ENCODE measurements at places on chromosomes 4 and X.

DNA sequence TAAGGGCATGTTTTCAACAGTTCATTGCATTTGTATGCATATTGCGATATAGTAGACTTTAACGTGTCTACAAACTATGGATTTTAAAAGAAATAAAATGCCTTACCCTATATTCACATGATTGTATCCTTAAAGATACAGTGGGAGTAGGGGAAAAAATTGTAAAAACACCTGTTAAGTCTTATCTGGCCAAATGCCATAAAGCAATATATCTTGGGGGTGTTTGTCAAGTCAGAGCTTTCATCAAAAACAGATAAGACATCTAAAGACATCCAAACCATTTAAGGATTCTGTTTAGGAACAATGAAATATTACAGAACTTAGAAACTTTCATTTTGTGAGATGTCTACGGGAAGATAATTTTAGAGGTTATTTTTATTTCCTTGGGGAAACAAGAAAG lies 152.3 kb downstream of the AASDH start:
- no peak for DNase-seq
- H3K4me1 ChIP-seq, result no peaks in the 10 kb centered on the region
- H3K27me3 ChIP-seq, result no peaks in the 10 kb centered on the region
- no peak overlapping the region for H3K27ac ChIP-seq
- H3K36me3 ChIP-seq, result no peaks in the 10 kb centered on the region

- no peak overlapping the region for H3K4me3 ChIP-seq
- H3K27me3 ChIP-seq, result no peaks in the 10 kb centered on the region
- H3K27ac ChIP-seq, result no peak overlapping the region
- no peak for DNase-seq
- no peaks in the 10 kb centered on the region for H3K36me3 ChIP-seq
Observed at GRCh38 chr4:72320223-72320948, 248.6 kb downstream of the ADAMTS3 start.

DNA sequence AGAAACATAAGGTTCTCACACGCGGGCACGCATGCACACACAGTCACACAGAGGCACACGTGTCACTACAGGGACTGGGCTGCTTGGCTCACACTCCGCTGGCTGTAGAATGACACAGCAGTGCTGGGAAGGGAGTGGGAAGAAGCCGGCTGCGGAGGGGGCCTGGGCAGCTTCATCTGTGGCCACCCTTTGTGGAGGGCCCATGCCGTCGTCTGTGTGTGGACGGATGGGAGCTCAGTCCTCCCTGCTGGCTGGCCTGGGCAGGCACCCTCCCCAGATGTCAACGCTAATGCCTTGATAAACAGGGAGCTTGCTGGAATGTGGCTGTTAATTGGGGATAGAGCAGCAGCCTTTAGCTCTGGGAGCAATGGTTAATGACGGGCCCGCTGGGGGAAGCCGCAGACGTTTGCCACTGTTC lies 621.1 kb downstream of the BCOR start:
- no peaks in the 10 kb centered on the region for H3K36me3 ChIP-seq
- no peak overlapping the region for H3K4me3 ChIP-seq
- H3K27me3 ChIP-seq, result no peaks in the 10 kb centered on the region

GRCh38 chrX:11450354-11450753 lies 157.1 kb downstream of the AMELX start:
- no peaks in the 10 kb centered on the region for H3K36me3 ChIP-seq
- H3K4me1 ChIP-seq, result no peaks in the 10 kb centered on the region
- no peak overlapping the region for H3K27ac ChIP-seq
- no peak for DNase-seq
- H3K4me3 ChIP-seq, result no peak overlapping the region
- H3K27me3 ChIP-seq, result no peaks in the 10 kb centered on the region

DNA sequence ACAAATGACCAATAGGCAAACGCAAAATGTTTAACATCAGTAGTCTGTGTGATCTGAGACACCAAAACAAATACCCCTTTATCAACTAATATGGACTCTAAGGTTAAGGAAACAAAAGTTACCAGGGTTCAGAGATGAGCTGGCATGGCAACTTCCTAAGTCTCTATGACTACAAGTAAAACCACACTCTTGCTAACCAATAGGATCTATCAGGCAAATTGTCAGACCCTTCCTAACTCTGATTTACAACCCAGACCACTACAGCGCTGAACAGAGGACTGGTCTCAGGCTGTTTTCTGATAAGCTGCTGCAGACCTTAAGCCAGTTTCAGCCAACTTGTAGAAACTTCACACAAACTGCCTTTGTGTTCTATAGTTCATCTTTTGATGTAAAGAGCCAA lies 608.0 kb downstream of the TLL1 start:
- H3K4me3 ChIP-seq, result no peak overlapping the region
- H3K27ac ChIP-seq, result no peak overlapping the region
- no peaks in the 10 kb centered on the region for H3K27me3 ChIP-seq
- H3K36me3 ChIP-seq, result no peaks in the 10 kb centered on the region
- no peaks in the 10 kb centered on the region for H3K4me1 ChIP-seq
- no peak for DNase-seq

GRCh38 chr4:7166981-7167700 lies 25.2 kb upstream of the SORCS2 start:
- no peaks in the 10 kb centered on the region for H3K36me3 ChIP-seq
- H3K27me3 ChIP-seq, result no peaks in the 10 kb centered on the region
- DNase-seq, result no peak
- H3K4me3 ChIP-seq, result no peak overlapping the region
- H3K4me1 ChIP-seq, result no peaks in the 10 kb centered on the region

DNA sequence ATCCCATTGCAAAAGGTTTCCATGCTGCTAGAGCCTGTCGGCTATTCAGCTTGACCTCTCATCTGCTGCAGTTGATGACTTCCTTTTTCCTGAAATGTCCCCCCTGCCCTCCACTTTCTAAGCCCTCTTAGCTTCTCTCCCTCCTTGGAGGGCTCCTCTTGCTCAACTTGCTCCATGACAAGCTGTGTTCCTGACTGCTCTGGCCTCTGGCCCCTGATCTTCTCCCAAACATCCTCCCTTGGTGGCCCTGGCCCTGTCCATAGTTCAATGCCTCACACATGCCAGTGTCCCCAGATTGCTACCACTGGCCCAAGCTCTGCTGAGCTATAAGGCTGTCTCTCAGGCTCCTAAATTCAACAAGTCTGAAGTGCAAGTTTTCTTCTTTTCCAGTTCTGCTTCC lies 29.6 kb downstream of the RASL11B start:
- no peaks in the 10 kb centered on the region for H3K36me3 ChIP-seq
- H3K27me3 ChIP-seq, result no peaks in the 10 kb centered on the region
- no peaks in the 10 kb centered on the region for H3K4me1 ChIP-seq
- H3K27ac ChIP-seq, result no peak overlapping the region
- no peak for DNase-seq
- no peak overlapping the region for H3K4me3 ChIP-seq

DNA sequence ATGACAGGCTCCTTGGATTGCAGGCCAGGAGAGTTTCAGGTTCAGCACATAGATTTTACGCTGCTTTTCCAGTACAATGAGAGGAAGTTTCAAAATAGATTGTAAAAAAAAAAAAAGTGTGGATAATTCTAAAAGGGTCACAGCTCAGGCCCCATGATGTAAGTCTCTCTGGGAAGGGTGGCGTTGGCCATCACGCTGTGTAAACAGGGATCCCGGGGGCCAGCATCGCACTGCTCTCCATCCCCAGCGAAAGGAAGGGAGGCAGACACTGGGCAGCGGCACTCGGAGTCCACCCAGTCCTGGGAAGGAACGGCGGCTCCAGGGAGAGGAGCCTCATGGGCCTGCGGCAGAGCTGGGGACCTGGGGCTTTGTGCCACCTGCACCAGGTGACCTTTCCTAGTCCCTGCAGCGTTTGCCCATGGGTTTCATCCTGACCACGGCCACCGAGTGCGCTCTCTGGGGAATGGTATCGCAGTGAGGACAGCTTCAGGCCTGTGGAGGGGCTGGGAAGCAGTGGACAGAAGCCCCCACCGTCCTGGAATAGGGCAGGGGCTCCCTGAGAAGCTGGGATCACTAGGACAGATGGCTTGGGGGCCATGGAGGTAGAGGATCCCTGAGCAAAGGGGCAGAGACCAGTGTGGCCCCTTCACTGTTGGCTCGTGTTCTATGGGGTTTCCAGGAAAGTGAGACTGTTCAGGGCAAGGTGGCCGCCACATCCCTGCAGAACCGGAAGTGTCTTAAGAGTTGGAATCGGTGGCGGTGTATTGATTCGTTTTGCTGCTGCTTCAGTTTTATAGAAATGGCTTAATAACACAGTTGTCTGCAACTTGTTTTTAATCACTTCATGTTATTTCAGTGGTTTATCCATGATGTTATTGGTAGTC lies 38.9 kb downstream of the RGS12 start:
- H3K36me3 ChIP-seq, result no peaks in the 10 kb centered on the region
- no peaks in the 10 kb centered on the region for H3K4me1 ChIP-seq
- no peak overlapping the region for H3K4me3 ChIP-seq
- no peak overlapping the region for H3K27ac ChIP-seq
- DNase-seq, result no peak

DNA sequence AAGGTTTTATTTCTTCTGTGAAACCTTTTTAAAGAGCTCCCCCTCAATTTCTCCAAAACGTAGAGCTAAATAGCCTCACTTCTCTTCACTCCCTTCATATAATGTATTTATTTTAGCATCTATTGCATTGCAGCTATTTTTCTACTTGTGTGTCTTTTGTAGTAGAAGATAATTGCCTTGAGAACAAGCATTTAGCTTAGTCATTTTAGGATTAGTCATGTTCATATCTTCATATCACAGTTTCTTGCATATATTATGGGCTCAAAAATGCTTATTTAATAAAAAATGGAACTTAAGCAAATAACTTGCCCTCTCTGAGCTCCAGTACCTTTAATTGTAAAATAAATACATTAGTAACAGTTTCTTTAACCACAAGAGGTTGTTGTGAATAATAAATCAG lies 72.1 kb upstream of the SPANXC start:
- DNase-seq, result no peak
- H3K27me3 ChIP-seq, result no peaks in the 10 kb centered on the region
- H3K27ac ChIP-seq, result no peak overlapping the region

DNA sequence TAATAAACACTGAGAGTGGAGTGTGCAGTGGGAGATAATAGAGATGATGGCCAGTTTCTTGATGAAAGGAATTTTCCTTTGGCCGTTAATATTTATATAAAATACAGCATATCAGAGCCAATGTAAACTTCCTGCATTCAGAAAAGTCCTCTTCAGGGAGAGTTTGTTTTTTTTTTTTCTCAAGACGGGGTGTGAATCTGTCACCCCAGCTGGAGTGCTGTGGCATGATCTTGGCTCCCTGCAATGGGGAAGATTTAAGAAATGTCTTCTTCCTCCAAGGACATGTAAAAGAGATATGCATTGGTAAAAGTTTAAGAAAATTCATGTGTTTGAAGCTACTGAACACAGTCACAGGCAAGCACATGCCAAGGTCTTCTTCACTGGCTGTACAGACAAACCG lies 25.4 kb upstream of the TBC1D9 start:
- H3K36me3 ChIP-seq, result no peaks in the 10 kb centered on the region
- H3K27me3 ChIP-seq, result no peaks in the 10 kb centered on the region
- H3K4me1 ChIP-seq, result no peaks in the 10 kb centered on the region
- no peak for DNase-seq
- H3K27ac ChIP-seq, result no peak overlapping the region

- no peaks in the 10 kb centered on the region for H3K36me3 ChIP-seq
- DNase-seq, result no peak
- H3K4me1 ChIP-seq, result peaks cover 7% of the 10 kb centered on the region
Observed at GRCh38 chrX:10021461-10022272, 54.5 kb downstream of the CLDN34 start.

DNA sequence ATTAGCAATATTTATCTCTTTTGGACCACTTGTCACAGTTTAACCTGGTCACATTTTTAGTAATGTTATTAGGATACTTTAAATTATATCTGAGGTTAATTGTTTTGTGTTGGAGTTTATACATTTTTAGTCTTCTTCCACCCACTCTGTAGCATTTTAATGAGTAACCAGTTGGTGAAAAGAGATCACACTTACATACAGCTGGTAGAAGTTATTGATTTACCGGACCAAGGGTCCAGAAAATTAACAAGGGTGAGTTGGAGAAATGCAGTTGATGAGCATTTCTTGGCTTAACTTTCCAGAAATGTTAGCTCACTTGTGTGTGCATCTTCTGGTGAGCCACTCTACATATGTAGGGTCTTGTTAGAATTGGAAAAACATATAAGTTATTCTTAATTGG lies 219.6 kb downstream of the GRXCR1 start:
- no peaks in the 10 kb centered on the region for H3K27me3 ChIP-seq
- no peaks in the 10 kb centered on the region for H3K4me1 ChIP-seq
- no peaks in the 10 kb centered on the region for H3K36me3 ChIP-seq
- no peak overlapping the region for H3K27ac ChIP-seq
- no peak for DNase-seq

DNA sequence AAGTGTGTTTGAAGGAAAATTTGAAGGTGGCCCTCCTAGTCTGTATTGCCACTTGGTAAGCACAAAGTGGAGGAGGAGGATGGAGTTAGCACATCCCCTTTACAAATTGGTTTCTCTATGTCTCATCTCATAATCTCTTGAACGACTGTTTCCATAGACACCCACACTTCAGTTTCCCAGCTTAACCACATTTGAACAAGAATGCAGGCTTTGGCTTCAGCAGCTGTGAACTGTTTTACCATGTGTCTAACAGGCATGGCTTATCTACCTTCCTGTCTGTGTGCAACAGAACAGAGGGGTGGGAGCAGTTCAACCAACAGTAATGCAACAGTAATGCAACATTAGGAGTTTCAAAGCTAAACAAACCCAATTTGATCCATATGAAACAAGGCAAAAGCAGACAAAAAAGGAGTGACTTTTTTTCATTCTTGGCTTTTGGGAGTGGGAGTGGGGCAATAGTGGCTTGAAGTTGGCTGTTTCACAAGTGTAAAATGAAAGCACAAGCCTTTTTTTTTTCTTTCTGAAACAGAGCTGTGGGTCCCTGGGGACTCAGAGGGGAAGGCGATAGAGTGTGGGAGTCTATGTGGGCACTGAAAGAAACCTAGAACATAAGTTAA lies 108.0 kb downstream of the ITM2A start:
- H3K27ac ChIP-seq, result no peak overlapping the region
- H3K27me3 ChIP-seq, result no peaks in the 10 kb centered on the region
- DNase-seq, result no peak
- H3K36me3 ChIP-seq, result no peaks in the 10 kb centered on the region
- H3K4me1 ChIP-seq, result no peaks in the 10 kb centered on the region

GRCh38 chr4:7426525-7427171 lies 8.1 kb downstream of the PSAPL1 start:
- no peaks in the 10 kb centered on the region for H3K27me3 ChIP-seq
- H3K4me3 ChIP-seq, result no peak overlapping the region
- H3K36me3 ChIP-seq, result no peaks in the 10 kb centered on the region
- H3K27ac ChIP-seq, result no peak overlapping the region
- H3K4me1 ChIP-seq, result peaks cover 14% of the 10 kb centered on the region

DNA sequence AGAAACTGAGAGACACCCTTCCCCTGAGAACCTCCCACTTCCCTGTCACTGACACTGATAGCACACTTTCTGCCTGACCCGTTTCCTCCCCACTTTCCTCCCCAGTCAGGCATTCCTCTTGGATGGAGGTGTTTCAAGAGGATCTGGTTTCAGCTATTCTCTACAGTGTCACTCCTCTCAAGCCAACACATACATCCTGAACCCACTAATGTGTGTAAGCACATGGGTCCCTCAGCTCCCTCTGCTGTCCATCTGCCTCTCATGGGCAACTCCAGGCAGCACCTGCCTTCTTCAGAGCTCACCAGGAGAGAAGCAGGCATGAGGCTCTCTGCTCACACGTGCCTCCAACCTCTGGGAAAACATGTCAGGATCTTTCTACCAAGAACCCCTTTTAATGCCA lies 207.6 kb downstream of the NAF1 start:
- no peaks in the 10 kb centered on the region for H3K27me3 ChIP-seq
- H3K4me3 ChIP-seq, result no peak overlapping the region
- H3K27ac ChIP-seq, result no peak overlapping the region
- H3K4me1 ChIP-seq, result no peaks in the 10 kb centered on the region
